AML-193 (cell line): ENCODE measurements at places on chromosomes 1 and 21.

- DNase-seq = no peak
Observed at GRCh38 chr1:161483361-161483760, 21.9 kb upstream of the FCGR2A start.

DNA sequence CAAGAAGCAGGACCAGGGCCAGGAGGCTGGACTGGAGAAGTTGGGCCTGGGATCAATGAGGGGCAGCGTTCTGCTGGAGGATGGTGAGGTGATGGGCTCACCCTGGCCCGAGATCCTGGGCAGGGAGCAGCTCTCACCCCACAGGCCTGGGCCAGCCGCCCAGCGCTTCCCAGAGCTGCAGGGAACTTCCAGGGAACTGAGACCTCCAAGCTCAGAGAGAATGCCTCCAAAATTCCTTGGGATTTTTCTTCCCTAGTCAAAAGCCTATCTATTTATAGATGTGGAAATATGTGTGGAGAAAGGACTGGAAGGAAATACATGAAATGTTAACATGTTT lies 121.2 kb downstream of the SPSB1 start:
- DNase-seq = no peak

DNA sequence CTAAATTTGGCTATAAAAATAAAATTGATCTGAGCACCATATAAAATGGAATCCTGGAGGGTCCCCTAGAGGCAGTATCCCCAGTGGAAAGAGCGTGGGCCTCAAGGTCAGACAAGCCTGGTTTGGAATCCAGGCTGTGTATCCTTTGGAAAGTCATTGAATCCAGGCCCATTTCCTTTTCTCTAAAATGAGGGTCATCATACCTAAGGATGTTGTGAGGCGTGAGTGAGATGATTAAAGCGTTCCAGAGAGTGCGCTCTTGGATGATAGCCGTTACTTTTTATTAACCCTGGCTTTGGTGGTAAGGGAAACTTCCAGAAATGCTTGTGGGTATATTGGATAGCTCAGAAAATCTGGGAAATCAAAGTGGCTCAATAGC lies 683 bp upstream of the ZNF436 start:
- no peak for DNase-seq

GRCh38 chr21:36381841-36382589 lies 3.2 kb upstream of the CHAF1B start:
- DNase-seq = no peak

- no peak for DNase-seq
Observed at GRCh38 chr1:109454497-109455133, 11.7 kb upstream of the SYPL2 start.

DNA sequence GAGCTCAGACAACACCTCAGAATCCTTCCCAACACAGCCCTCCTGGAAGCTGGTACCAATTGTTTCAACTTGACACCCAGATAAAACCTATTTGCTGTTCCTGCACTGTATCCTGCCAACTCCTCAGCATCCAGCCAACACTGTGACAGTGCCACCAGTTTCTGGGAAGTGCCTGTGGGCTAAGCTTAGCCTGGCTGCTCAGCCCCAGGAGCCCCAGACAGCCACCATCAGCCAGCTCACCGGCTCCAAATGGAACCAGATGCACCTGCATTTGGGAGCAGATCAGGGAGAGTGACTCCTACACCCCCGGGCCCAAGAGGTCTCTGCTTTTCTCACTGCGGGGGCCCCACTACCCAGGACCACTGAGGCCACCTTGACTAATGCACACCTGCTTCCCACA lies 24.9 kb downstream of the KCNN3 start:
- DNase-seq = no peak

GRCh38 chr1:200428482-200429205 lies 18.8 kb upstream of the ZNF281 start:
- no peak for DNase-seq
